ENCODE measurements at places on chromosomes 16 and 17.
A peak's percentile ranks its signal among the peaks of the same experiment; 100 is the strongest.

- no peak for DNase-seq
Observed at GRCh38 chr17:6548578-6549330, 7.6 kb downstream of the PITPNM3 start.

GRCh38 chr17:48487221-48487620 lies 43.6 kb downstream of the HOXB1 start:
- no peak for DNase-seq

- DNase-seq, result no peak
Observed at GRCh38 chr17:27849474-27850185, 43.5 kb downstream of the LYRM9 start.

DNA sequence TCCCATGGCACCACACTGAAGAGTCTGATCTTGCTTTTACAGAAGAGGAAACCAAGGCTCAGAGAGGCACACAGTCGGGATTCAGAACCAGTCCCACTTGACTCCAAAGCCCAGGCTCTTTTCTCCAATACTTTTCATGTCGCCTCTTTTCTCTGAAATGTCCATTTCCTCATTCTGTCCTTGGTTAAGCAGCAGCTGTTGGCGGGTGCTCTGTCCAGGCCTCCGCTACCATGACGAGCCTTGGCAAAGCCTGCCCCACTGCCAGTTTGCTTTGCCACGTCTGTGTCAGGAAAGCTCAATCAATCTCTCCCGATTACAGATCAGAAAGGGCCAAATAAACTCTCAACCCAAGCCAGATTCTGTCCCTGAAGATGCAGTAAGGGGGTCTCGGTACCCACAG lies 9.1 kb upstream of the CEP295NL start:
- DNase-seq, result no peak

DNA sequence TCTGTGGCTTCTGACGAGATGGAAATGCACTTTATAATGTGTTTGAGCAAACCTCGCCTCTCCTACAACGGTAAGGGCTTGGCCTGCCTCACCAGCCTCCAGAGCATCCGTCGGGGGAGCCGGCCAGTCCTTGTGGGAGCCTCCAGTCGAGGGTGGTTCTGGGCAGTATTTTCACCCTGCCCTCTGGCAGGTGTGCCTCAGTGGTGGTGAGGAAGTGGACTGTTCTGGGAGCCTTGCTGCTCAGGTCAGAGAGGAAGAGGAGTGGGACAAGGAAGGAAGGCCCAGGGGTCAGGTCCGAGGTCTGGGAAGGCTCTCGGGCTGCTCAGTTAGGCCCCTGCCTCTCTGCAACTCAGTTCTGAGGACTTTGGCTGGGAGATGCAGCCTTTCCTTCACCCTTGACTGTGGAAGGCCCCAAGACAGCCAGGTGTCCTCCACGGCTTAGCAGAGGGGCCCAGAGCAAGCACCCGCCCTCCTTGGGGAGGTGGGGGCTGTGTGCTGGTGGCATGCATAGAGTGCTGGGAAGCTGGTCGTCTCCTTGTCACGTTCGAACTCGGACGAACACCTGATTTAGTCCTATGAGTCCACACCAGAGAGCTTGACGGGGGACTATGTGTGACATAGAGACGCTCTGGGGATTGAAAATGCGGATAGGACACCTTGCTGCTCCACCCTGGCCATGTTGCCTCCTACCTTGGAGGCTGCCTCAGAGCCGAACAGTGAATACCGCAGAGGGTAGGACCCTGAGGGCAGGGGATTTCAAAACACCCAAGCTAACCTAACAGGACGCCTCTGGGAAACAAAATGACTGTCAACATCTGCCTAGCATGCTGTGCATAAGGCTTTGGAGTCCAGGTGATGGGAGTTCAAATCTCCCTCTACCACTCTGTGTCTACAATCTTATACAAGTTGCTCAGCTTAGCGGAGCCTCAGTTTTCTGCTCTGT lies 22.7 kb downstream of the LDHD start:
- no peak for DNase-seq

DNA sequence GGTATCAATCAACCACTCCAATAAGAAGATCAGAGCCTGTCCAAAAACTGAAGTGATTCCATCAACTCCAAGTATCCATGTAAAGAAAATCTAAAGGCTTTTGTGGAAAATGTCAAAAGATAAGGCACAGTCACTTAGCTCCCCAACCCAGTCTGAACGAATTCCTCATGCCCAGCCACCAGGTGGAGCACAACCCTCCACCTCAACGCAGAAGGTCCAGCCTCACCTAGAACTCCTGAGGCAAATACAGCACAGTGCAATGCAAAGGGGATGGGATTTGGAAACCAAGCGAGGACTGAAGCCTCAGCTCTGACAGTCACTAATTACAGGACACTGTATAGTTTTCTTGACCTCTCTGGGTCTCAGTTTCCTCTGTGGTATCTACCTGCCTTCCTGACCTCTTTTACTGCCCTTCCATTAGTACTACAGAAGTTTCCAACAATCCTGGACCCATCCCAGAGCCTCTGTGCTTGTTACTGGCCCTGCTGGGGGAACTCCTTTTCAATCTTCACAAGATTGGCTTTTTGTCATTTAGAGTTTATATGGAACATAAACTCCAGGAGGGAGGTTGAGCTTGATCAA lies 2.0 kb downstream of the NCBP3 start:
- DNase-seq, result no peak

DNA sequence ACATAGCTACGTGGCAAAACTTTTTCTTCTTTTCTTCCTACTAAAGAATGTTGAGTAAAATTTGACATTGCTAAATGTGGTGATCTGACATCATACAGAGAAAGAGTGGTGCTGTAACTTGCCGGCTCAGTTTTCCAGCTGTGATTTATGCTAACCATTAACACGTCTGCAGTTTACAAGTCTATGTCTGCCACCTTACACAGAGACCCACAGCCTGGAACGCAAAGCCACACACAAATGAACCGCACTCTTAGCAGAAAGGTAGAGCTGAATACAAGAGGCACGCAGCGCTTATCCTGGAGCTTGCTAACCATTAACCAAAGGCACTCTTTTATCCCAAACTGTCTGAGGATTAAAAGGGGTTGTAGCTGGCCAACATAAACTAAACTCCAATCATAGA lies 31.9 kb downstream of the CACNG1 start:
- DNase-seq, result no peak

DNA sequence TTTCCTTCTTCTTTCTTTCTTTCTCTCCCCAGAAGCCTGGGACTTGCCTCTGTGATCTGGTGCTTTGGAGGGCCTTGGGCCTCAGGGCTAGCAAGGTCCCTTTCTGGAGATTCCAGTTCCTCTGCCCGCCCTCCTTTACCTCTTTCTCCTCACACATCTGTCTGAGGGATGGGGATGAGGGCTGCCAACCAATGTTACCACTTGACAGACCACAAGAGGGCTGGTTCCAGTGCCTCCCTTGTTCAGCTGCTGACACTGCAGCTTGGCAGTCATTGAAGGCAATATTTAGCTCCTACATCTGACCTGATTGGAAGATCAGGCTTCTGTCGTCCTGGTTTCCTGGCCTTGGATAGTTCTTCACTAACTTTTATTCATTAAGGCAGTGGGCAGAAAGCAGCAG lies 3.6 kb upstream of the ZNF652 start:
- no peak for DNase-seq

GRCh38 chr17:83152745-83153611 lies 73.6 kb downstream of the METRNL start:
- no peak for DNase-seq

- no peak for DNase-seq
Observed at GRCh38 chr17:81448950-81449349, 53.7 kb downstream of the BAHCC1 start.

GRCh38 chr16:84648595-84649510 lies 542 bp downstream of the KLHL36 start:
- DNase-seq, result no peak

GRCh38 chr17:65065906-65066305 lies 9.4 kb upstream of the GNA13 start:
- DNase-seq, result no peak

DNA sequence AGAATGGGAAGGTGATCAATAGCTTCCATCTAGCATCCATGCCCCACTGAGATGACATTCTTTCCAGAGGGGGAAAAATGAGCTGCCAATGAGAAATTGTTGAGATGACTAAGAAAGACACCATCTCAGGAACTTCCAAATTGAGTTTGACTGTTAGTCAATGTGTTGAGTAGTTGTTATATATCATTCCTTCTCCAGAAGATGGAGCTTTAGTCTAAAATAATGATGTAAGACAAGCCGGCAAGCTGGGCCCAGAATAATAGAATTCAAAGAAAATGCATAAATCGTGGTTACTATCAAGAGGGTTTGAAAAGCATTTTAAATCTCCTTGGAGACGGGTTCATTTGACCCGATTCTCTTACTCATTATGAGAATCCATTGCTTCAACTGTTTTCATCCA lies 71.0 kb upstream of the ATF7IP2 start:
- DNase-seq, result no peak

- no peak for DNase-seq
Observed at GRCh38 chr16:76854234-76854633, 336.8 kb upstream of the MON1B start.

DNA sequence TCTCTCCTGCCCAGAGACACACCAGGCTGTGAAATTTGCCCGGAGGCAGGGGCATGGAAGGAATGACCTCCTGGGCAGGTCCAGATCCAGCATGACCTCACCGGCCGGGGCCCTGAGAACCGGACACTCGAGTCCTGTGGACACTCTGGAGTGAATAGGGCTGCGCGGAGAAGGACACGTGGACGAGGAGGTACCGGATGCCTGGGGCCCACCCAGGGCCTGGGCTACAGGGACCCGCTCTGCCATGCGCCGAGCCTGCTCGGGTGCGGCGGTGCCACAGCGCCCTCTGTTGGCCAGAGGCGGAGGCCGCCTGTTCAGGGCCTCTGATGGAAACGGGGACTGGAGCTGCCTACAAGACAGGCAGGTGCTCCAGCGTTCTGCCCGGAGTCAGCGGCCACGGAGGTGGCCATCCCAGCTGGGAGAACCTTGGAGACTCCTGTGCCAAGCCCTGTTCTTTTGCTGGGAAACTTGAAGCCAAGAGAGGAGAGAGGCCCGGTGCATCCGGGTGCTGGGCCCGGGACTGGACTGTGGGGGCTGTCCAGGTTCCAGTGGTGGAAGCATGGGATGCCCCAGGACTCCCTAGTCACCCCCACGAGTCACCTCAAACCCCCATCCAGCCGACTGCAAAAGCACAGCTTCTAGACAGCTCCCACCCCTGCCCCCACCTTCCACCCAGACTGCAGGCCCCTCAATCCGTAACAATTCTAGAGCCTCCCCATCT lies 19.3 kb upstream of the NXPH3 start:
- no peak for DNase-seq

DNA sequence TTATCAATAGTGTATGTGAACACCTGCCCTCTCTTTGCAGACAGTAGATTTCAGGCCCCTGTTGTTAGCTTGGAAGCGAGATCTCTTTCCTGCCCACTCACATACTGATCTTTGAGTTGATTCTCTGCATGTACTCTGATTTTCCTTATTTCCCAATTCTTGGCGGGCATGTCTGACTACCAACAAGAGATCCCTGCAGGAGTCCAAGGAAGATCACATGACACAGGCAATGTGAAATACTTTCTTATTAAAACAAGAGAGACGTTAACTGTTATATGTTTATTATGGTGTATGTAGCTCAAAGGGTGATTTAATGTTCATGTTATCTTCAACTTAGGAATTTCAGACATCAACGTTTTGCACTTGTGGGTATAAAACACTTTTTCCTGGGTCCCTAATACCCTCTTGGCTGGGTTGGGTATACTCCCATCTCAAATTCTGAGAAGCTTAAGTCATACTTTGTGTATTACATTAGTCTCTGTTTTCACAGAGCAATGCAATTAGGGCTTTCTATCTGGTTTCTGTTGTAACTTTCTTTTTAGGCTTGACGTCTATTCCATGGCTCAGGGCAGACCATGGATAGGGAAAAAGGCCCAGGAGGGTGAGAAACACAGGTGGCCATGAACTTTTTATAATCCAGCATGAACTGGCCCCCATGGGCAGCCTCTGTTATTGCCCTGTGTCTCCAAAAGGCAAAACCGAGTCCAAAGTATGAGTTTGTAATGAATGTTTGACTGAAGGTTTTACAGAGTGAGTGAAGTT lies 32.2 kb downstream of the HSD17B2 start:
- DNase-seq, result no peak

GRCh38 chr17:47707056-47707804 lies 13.3 kb downstream of the TBKBP1 start:
- DNase-seq, result no peak

DNA sequence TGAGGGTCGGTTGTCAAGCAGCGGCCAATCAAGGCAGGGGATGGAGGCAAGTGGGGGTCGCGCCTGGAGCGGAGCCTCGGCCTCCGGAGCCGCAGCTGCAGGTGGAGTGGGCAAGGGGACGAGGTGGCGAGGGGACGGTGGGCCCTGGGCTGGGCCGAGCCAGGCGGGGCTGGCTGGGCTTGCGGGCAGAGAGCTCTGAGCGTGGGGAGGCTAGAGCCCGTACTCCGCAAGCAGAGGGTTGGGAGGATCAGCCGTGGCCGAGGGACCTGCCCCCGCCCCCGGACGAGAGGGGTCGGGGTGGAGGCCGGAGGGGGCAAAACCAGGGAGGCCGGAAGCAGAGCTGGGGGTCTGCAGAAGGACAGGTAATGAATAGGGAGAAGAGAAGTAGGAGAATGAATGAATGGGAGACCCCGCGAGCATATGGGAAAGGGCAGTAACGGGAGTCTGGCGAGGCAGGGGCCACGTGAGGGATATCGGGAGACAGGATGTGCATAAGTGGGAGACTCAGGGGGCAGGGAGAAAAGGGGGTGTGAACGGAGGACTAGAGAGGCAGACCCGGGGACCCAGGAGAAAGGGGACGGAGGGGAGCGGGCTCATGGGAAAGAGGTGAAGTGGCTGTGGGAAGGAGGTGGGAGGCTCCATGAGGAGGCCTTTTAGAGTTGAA lies at the start of gene KATNB1:
KATNB1 (plus strand) TSS at position 16 of the 664 bp plus-strand sequence. CDS start 1,474 bp downstream, outside the sequence.
- no peak for DNase-seq

DNA sequence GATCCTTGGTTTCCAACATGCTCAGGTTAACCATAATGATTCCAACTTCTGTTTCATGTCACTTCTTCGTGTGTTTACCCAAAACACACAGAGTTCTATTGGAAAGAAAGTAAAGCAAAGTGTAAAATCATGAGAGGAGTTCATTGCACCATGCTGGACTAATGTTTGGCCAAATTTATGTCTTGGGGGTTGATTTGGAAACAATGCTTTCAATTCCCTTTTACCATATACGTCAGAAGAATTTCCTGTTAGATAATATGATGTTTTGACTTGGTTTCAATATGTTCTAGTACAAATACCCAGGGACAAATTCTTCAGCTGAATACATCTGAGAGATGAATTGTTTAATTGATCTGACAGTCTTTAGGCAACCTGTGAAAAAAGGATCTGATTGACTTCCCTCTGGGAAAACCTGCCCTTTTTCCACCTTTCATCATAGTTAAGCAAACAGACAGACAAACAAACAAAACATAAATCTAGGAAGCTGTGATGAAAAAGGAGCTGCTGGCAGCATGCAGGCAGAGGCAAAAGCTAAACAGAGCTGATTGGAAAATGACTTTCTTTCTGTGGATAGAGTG lies 26.0 kb upstream of the MPHOSPH6 start:
- peak; percentile 46 for DNase-seq

DNA sequence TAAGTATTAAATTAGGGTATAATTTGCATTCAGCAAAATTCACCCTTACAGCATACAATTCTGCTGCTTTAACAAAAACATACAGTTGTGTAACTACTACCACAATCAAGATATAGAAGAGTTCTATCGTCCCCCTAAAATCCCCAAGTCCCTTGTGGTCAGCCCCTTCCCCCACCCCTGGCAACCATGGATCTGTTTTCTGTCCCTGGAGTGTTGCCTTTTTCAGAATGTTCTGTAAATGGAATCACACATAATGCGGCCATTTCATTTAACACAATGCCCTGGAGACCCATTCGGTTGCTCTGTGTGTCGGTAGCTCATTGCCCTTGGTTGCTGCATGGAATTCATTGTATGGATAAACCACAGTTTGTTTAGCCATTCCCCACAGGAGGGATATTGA lies 190.2 kb downstream of the IRX5 start:
- no peak for DNase-seq

GRCh38 chr17:9004132-9004960 lies 17.0 kb upstream of the NTN1 start:
- no peak for DNase-seq
